Breast epithelium (tissue), 4 donors: ENCODE measurements at places on chromosomes 2 and 18. TPM values are rescaled to one million over a fixed set of nuclear protein-coding genes. Genes with fewer than 3 reads are reported as not detected.

- no peaks in the 10 kb centered on the region for H3K36me3 ChIP-seq
- no peak for DNase-seq
- no peak overlapping the region for H3K4me3 ChIP-seq
- peaks cover 19% of the 10 kb centered on the region for H3K4me1 ChIP-seq
- no peaks in the 10 kb centered on the region for H3K27me3 ChIP-seq
Measured at GRCh38 chr2:111950236-111950635, 51.8 kb downstream of the MERTK start.

GRCh38 chr2:61946666-61947065 lies 41.2 kb downstream of the COMMD1 start:
- no peaks in the 10 kb centered on the region for H3K4me1 ChIP-seq
- peak overlapping the region; percentile 48 for H3K27ac ChIP-seq
- no peaks in the 10 kb centered on the region for H3K27me3 ChIP-seq
- no peaks in the 10 kb centered on the region for H3K36me3 ChIP-seq

DNA sequence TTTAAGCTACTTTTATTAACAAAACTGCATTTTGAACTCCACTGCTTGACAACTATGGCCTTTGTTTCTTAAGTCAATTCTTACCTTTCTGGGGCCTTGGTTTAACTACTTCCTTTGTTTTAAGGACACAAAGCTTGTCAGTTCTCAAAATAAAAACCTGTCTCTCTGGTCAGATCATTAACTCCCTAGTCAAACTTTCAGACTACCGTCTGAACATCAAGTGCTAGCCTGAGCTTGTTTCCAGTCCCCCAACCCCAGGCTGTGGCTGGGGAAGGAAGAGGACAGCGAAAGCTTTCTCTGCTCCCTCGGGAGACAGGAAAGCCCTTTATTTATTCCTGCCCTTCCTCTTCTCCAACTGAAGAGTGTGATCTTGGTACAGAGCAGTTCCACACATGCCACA lies 1.7 kb downstream of the SH3YL1 start:
- DNase-seq, result no peak
- H3K4me1 ChIP-seq, result peaks cover 12% of the 10 kb centered on the region
- peak overlapping the region; percentile 54 for H3K27ac ChIP-seq
- no peaks in the 10 kb centered on the region for H3K36me3 ChIP-seq
- H3K27me3 ChIP-seq, result no peaks in the 10 kb centered on the region
- H3K4me3 ChIP-seq, result no peak overlapping the region

DNA sequence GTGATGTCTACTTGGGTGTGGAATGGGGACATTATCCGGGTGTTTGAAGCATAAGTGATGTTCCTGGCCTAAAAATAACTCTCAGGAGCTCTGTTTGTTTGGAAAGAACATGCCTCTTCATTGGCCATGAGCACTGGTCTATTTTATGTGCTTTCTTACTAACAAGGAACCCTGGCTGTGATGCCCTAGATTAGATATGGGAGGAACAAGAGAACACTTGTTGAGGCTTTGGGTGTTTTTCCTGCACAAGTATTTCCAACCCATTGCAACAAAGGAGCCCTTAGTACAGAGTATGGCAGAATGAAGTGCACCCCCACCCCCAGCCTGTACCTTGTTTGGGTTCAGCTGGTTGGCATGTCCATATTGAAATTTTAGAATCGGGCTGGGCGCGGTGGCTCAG lies 95.9 kb downstream of the SLC4A3 start:
- H3K4me3 ChIP-seq, result no peak overlapping the region
- no peak overlapping the region for H3K27ac ChIP-seq

DNA sequence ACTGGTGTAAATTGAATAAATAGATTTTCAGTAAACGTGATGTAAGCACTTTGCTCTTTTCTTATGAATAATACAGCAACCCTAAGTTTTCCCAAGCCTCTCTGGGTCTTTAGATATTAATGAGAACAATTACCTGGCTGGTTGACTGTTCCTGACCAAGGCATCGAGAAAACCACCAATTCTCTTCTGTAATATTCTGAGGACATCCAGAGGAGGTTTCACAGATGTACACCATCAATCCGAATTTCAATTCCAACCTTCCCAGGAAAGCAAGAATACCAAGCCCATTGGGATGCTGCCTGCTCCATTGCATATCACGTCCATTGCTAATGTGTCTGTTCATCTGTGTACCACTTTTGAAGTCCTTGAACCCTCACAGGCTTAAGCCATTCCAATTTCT lies 571.8 kb downstream of the NUP35 start:
- H3K27ac ChIP-seq, result no peak overlapping the region
- no peaks in the 10 kb centered on the region for H3K27me3 ChIP-seq
- no peaks in the 10 kb centered on the region for H3K4me1 ChIP-seq
- no peaks in the 10 kb centered on the region for H3K36me3 ChIP-seq
- no peak overlapping the region for H3K4me3 ChIP-seq

DNA sequence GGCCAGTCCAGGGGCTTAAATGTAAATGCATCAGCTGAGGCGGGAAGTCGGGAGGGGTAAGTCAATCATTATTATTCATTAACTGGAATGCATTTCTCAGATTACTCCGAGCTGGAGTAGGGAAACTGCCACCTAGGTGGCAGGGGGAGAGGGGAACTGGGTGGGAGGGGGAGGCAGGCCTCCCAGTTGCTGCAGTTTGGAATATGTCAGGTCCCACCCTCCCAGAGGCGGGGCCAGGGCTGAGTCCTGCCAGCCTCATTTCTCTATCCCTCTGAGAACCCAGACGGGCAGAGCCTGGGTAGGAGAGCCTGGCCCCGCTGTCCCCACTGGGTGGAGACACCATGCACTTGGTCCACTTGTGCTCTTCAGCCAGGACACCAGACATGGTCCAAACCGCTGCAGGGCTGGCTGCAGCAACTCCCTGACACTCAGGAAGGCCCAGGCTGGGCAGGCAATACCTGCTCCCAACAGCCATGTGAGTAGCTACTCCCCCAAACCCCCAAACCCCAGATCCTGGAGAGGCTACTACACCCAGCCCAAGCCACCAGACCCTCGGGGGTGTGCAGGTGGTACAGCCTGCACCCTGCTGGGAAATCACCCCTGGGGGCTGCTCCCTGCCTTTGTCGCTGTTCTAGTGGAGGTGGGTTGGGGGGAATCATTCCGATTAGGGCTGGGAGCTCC lies at the start of gene GPBAR1:
TSS of gene GPBAR1 (plus strand) at position 274 of the 681 bp plus-strand sequence. CDS start 1,710 bp downstream, outside the sequence.
- H3K27ac ChIP-seq, result peak within 1 kb of the TSS; percentile 96
- peak within 1 kb of the TSS; percentile 48 for H3K4me3 ChIP-seq
- H3K36me3 ChIP-seq, result peaks cover 6% of the 10 kb centered on the region
- no peaks in the 10 kb centered on the region for H3K27me3 ChIP-seq
- H3K4me1 ChIP-seq, result no peaks in the 10 kb centered on the region
- no peak for DNase-seq

- H3K27ac ChIP-seq, result no peak overlapping the region
- no peaks in the 10 kb centered on the region for H3K36me3 ChIP-seq
- no peak overlapping the region for H3K4me3 ChIP-seq
- no peaks in the 10 kb centered on the region for H3K4me1 ChIP-seq
Measured at GRCh38 chr18:65567372-65567771, 183.4 kb upstream of the CDH7 start.

DNA sequence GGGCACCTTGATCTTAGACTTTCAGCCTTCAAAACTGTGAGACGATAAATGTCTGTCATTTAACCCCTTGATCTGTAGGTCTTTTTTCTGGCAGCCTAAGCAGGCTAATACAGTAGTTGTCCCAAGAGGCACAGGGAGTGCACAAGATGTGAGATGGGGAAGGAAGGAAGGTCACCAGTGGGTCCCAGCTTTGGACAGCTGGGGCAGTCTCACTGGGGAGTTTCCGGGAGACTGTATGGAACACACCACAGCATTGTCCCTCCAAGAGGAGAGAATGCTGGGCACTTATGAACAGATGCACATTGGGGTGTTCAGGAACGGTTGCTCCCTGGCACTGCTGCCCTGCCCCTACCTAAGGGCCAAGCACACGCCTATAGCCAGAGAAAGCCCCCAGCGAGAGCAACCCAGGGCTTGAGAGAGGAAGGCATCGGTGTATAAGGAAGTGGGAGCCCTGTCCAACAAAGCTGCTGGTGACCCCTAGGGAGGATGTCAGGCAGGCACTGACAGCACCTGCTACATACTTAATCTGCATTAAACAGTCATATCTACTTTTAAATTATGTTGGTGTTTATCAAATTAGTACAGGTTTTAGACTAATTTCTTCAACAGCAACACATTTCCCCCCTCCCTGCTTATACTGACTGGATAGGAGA lies 11.6 kb upstream of the NCK2 start:
- H3K4me3 ChIP-seq, result no peak overlapping the region
- H3K36me3 ChIP-seq, result no peaks in the 10 kb centered on the region
- H3K27ac ChIP-seq, result no peak overlapping the region
- no peaks in the 10 kb centered on the region for H3K4me1 ChIP-seq

DNA sequence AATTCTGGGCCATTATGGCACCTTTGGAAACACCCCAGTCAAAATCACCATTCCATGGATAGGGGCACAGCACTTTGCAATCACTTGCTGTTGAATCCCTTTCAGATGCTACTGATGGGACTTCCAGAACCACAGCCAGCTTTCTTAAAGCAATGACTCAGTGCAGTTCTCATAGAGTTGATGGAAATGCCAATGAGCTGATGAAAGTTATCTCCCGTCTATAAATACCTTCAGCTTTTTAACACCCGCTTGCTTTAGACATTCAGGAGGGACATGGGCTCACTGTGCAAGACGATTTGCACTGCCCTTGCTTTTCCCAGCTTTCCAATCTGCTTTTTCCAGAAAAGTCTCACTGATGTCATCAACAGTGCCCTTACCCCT lies 66.7 kb upstream of the RPL31 start:
- no peaks in the 10 kb centered on the region for H3K27me3 ChIP-seq
- no peaks in the 10 kb centered on the region for H3K4me1 ChIP-seq
- no peak overlapping the region for H3K27ac ChIP-seq

DNA sequence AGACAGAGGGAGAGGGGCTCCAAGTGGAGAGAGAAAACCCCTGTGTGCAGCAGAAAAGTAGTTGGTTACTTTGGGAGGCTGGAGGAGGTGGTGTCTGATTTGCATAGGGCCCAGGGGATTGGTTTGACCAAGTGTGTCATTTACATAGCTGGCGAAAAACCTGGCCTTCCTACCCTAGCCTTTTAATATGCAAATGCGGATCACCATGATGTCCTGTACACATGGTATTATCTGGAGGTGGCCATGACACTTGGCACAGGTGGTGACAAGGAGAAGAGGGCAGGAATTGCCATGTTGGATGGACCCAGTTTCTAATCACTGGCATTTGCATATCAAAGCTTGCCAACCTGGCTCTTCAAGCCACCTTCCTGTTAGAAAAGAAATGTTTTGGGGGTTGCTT lies 120.8 kb upstream of the CHAC2 start:
- H3K4me3 ChIP-seq, result no peak overlapping the region
- H3K4me1 ChIP-seq, result no peaks in the 10 kb centered on the region
- H3K36me3 ChIP-seq, result no peaks in the 10 kb centered on the region
- no peak overlapping the region for H3K27ac ChIP-seq

CIB4 gene
- total RNA-seq, result not detected
